ENCODE measurements at places on chromosomes 2 and 18.
A peak's percentile ranks its signal among the peaks of the same experiment; 100 is the strongest.

GRCh38 chr2:99856119-99856518 lies 286.3 kb downstream of the AFF3 start:
- no peak for DNase-seq

- DNase-seq, result no peak
These were observed 417.2 kb downstream of the LRRTM4 start for GRCh38 chr2:77105008-77105407.

- DNase-seq, result no peak
These were observed 12.4 kb upstream of the PRLH start for GRCh38 chr2:237553948-237554347.

GRCh38 chr2:130388221-130388907 lies 32.5 kb downstream of the PTPN18 start:
- no peak for DNase-seq

DNA sequence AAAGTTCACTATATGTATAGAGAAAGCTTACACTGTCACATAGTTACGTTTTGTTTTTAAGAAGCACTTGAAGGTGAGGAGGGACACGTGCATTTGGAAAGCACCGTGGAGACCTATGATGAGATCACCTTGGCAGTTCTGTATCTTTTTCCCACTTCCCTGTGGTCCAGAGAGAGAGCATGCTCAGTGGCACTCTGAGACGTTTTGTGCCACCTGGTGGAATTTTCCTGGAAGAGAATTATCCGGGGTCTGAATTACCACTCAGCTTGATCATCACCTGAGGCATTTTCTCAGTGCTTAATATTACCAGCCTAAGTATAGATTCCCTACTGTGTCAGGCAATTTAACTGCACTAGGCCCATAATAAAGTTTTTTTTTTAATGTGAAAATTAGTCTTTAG lies 469.4 kb upstream of the SMIM21 start:
- DNase-seq, result peak; percentile 57

GRCh38 chr2:111119822-111120252 lies 877 bp upstream of the BCL2L11 start:
- no peak for DNase-seq

- no peak for DNase-seq
These were observed 4.7 kb downstream of the SERTAD2 start for GRCh38 chr2:64649013-64649484.

DNA sequence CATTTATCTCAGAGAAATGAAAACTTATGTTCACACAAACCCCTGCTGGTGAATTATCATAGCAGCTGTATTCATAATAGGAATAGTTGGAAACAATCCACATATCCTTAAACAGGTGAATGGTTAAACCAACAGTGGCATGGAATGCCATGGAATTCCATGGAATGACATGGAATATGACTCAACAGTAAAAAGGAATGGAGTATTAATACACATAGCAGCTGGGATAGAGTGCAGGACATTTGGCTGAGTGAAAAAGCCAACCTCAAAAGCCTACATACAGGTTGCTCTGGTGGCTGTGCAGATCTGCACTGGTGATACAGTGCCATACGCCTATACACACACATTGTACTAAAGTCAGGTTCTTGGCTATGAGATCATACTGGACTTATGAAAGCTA lies 69.5 kb downstream of the FAM168B start:
- DNase-seq, result no peak

DNA sequence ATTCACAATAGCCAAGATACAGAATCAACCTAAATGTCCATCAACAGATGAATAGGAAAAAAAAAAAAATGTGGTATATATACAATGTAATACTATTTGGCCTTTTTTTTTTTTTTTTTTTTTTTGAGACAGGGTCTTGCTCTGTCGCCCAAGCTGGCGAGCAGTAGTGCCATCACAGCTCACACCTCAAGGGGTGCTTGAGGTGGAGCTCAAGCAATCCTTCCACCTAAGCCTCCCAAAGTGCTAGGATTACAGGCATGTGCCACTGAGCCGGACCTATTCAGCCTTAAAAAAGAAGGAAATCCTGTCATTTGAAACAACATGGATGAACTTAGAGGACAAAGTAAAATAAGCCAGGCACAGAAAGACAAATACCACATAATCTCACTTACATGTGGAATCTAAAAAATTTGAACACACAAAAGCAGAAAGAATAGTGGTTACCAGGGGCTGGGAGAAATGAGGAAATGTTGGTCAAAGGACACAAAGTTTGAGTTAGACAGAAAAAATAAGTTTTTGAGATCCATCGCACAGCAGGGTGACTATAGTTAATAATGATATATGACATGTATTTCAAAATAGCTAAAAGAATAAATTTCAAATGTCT lies 26.0 kb downstream of the TLK1 start:
- DNase-seq, result no peak

- no peak for DNase-seq
These were observed 467.4 kb downstream of the SOX11 start for GRCh38 chr2:6159606-6160005.

DNA sequence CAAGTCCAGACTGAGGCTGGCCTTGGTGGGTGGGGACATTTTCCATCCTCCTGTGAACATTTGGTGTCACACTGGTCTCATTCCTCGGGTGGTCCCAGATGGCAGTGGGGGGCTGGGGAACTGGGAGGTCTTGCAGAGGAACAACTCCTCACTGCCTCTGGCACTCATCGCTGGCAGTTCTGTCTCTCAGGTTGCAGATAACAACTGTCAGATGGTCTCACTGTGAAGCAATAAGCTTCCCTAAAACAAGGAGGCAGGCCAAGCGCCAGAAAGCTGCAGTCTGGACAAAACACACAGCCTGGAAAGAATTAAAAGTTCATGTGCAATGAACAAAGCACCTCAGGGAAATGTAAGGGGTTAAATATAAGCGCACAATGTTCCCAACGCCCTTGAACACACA lies 78.1 kb downstream of the IRS1 start:
- no peak for DNase-seq

DNA sequence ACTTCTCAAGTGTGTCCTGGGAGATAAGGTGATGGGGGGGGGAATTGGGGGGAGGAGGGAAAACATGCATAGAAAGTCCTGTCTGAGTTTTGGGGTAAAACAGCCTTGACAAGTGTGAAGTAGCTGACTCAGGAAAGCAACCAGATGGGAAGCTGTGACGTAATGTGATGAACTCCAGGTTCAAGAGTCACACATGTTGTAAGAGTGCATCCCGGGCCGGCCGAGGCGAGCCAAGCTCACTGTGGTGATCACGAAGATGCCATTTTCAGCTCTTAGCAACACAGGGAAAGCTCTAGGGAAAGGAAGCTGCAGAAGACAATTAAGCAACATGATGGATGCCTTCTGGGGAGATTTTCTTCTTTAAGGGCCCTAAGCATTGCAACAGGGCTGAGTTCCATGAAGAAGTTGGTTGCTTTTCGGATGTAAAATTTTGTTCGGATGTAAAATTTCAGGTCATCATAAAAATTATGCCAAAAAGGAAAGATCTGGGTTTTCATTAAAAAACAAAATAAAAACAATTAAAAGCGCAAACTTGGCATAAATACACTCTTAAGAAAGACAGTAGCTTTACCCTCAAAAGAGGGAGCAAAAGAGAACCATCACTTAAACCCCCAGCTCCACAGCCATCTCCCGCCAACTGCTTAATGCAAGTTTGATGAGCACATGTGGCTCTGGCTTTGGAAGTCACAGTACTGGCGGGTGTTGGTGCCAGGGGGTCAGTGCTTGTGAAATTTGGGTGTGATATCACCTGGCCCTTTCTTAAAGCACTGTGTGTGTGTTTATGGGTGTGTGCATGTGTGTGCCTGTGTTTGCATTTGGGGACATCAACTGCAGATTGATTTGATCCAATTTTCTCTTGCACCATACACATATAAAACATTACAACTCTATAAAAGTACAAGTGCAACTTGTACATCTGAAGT lies 19.1 kb downstream of the SERTAD2 start:
- no peak for DNase-seq

DNA sequence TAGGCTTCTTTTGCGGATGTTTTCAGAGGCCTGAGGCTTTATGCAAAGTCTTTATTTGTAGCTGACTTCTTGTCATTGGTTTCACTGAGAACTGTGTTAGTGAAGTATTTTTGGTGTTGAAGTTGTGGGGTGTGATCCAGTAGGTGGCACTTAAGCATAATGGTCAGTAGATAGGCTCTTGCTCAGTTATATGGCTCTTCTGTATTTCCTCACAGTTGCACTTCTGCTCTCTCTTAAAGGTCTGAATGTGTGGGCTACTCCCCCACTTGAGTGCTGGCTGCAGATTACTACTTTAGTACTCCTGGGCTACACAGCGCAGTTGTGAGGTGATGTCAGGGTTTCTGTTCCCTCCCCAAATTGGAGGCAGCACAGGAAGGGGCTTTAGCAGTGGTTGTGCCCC lies 133.8 kb upstream of the SCN7A start:
- DNase-seq, result no peak

GRCh38 chr2:43605079-43605655 lies 9.3 kb upstream of the THADA start:
- DNase-seq, result peak; percentile 14

DNA sequence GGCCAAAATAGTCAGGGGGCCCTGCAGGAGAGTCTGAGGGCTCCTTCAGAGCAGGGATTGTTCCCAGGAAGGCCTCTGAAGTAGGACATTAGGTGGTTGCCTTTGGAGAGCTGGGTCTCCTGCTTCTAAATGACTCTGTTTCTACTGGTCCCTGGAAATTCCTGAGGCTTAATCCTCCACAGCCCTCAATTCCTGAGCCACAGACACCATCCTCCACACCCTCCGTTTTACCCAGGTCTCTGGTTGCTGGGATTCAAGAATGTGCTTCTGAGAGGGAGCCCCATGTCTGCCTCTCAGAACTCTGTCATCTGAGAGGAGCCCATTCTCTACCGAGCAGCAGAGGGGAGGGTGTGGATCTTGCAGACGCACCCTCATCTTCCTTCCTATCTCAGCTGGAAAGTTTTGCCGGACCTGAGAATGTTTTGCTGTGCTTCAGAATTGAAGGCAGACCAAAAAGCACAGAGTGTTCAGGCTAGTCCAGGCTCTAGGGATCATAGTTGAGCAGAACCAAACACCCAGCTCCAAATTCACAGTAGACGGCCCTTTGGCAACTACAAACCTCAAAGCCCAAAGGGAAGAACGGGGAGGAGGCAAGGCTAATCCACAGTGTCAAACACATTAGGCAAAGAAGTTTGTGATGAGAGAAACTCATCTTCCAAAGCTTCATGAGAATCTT lies 8.1 kb downstream of the VIT start:
- no peak for DNase-seq

GRCh38 chr2:68653034-68653433 lies 9.7 kb downstream of the PROKR1 start:
- no peak for DNase-seq

GRCh38 chr2:64329848-64330247 lies 124.1 kb upstream of the LGALSL start:
- no peak for DNase-seq

DNA sequence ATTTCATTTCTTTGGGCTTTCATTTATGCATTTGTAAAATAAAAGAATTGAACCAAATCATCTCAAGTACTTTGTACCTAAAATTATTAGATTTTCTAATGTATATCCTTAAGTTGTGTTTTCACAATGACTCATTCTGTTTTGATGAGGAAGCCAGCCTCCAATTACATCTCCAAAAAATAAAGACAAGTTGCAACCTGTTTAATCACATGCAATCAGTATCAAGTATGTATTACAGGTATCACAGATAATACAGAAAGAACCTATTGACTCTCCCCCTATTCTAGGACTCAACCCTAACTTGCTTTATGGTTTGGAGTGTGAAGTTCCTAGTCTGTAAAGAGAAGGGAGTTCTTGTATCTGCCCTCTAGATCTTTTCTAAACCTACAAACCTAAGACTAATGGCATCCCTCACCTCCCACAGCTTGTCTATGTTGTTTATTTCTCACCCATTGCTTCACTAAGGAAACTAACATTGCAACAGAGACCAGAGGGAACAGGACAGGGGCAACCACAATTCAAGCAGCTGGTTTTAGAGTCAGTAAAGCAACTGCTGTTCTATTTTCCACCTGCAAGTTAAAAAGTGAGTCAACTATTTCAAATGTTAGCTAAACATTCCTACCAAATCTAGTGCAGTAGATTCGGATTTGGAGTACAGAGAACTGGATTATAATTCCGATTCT lies 141.1 kb upstream of the ETAA1 start:
- DNase-seq, result peak; percentile 55

- DNase-seq, result no peak
These were observed 30.1 kb downstream of the EIF2AK3 start for GRCh38 chr2:88597168-88597567.

DNA sequence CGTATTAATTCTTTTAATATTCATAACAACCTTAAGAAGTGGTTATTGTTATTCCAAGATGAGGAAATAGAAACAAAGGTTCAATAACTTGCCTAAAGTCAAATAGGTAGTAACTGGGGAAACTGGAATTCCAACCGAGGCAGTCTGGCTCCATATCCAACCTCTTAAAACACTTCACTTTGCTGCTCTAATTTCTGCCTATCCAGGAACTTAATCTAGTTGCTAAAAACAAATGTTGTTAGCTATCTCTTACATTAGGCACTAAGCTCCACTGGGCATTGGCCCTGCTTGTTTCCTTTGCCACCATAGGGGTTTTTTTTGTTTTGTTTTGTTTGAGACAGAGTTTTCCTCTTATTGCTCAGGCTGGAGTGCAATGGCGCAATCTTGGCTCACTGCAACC lies 24.8 kb downstream of the ERLEC1 start:
- DNase-seq, result no peak

GRCh38 chr2:231614559-231615057 lies 21.9 kb downstream of the TEX44 start:
- no peak for DNase-seq

GRCh38 chr2:158104903-158105302 lies 3.2 kb downstream of the UPP2 start:
- no peak for DNase-seq

DNA sequence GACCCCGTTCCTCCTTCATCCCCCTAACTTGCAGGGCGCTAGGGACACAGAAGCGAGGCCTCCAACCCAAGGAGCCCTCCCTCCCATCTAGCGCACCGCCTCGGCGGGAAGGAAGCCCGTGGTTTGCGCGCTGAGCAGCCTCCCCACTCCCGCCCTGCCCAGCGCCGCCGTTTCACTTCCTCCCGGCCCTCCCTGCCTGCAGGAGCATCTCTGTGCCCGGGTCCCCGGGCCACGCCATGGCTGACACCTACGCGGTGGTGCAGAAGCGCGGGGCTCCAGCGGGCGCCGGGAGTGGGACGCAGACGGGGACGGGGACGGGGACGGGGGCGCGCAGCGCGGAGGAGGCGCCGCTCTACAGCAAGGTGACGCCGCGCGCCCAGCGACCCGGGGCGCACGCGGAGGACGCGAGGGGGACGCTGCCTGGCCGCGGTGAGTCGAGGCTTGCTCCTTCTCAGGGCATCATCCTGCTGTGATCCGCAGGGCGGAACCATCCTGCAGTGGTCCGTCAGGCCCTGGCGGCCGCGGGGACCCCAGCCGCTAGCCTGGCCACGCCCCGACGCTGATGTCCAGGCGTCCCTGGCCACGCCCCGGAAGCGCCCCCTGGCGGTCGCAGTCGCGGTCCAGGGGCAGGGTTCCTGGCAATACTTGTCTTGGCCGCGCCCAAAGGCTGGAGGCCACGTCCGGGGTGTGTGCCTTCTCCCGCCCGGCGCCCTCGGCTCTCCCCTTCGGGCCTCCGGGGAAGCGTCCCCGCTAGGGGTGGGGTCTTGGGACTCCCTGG lies 16.4 kb downstream of the PTPN18 start:
- peak; percentile 69 for DNase-seq

- no peak for DNase-seq
These were observed 36.9 kb downstream of the RPL37A start for GRCh38 chr2:216535454-216535995.

Measured in NCI-H1105 (cell line).